ENCODE measurements at places on chromosomes 1 and 21.
A peak's percentile ranks its signal among the peaks of the same experiment; 100 is the strongest.

DNA sequence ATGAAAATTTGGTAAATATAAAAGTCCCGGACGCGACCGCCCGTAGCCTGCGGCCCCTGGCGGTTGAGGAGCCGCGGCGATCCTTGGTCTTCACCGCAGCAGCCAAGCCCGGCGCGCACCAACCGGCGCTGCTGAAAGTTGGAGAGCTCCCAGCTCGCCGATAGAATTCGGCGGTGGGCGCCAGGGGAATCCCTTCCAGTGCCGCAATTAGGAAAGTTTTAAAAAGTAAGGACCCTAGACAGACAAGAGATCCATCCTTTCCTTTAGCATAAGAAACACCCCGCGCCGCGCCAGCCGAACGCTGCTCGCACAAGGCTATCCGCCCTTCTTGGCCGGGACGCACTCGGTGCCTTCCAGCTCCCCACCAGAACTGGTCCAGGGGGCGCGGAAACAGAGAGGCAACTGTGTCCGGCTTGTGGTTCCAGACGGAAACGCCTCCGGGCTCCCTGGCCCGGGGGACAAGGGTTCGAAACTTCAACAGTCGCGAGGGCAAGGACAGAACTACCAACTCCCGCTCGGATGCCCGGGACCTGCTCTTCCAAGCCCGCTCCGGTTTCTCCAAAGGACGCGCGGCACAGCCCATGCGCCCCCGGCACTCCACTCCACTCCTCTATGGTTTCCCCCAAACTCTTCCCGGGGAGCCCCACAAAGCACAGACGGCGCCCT, 1.7 kb downstream of the FAM78B start:
- peak; percentile 51 for DNase-seq

GRCh38 chr1:108049178-108049819, 84.3 kb upstream of the VAV3 start:
- DNase-seq, result no peak

DNA sequence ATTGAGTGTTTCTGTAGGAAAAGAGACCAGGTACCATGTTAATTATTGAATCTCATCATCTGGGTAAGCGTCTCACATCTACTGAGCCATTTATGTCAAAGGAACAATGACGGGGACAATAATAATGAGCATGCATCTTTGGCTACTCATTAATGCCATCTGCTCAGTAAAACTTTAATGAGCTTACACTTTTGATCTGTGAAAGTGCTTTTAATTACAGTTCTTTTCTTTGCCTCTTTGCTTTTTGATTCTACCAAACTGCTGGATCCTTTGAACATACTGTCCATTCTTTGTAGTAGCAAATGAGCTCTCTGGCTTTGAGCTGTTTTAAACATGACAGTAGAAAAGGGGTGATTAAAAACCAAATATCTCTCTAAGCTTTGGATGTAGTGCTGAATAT, 181.2 kb upstream of the IVNS1ABP start:
- no peak for DNase-seq

DNA sequence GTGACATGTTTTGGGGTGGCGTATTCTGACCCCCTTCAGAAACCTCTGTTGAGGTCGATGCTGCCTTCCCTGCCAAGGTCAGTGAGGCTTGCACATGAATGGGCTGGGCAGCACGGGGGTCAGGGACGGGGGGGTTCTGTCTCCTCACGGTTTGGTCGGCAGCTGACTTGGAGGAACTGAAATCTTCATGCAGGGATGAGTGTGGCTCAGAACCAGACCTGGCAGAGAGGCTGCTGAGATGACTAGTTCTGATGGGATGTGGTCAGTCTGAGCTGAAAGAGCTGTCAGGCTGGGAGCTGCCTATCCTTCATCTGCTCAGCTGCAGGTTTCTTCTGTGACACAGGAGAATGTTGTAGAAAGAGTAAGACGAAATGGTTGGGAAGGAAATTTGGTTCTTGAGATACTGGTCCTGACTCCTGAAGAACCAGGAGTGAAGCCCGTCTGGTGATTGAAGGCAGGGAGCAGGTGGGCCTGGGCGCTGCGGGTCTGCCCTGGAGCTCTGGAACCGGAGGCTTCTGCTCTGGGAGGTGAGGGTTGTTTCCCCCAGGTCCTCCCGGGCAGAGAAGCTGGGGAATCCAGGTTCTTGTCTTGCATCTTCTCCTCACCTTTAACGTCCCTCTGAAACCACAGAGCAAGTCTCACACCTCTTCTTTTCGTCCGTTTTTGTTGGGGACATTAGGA, 3.3 kb downstream of the SLX9 start:
- no peak for DNase-seq
